Stromal cell of bone marrow (primary cell): ENCODE measurements at places on chromosomes 6 and 20.
A peak's percentile ranks its signal among the peaks of the same experiment; 100 is the strongest.

GRCh38 chr6:98832284-98833056, 1.9 kb upstream of the POU3F2 start:
- peak; percentile 72 for DNase-seq

DNA sequence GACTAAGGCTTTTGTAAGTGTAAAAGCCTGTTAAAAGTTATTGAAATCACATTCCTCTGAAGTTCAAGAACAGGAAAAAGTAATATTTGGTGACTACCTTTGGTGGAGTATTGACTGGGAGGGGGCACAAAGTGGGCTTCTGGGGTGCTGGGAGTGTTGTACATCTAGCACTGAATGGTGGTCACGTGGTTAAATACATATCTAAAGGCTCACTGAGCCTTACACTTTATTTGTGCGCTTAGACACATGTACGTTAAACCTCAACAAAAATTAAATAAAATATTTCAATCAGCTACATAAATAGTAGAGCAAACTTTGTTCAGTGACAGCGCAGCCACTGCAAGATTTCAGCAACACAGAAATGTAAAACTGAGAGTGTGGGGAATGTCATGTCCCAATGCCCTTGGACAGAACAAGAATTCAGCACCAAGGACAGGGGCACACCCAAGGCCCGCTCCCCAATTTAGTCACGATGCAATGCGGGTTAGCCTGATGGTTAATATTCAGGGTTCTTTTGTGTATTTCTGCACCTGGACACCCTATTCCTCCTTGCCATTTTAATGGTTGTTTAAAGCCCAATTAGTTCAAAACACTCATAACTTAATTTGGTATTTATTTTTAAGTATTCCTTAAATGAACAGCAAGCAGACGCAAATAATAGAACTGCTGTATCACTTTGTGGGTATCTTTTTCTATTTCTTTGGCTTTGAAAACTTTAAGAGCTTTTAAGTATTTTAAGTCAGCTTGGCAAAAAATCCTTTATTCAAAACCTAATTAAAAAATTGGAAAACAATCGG, 37.4 kb downstream of the ANGPT4 start:
- DNase-seq, result no peak

DNA sequence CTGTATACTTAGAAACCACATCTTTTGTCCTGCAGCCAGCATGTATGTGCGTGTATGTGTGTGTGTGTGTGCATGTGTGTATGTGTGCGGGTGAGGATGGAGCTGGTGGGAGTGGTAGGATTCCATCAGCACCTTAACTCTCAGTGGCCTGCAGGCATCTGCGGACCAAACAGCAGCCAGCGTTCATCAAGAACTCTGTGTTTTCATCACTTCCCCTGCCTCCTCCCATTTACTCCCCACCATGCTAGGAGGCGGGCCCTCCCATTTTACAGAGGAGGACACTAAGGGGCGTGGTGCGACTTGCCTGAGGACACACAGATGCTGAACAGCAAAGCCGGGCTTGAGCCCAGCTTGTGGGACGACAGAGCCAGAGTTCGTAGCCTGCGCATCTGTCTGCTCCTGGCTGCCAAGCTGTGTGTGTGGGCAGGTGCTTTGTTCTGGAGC, 8.9 kb downstream of the VSTM2L start:
- DNase-seq, result no peak

DNA sequence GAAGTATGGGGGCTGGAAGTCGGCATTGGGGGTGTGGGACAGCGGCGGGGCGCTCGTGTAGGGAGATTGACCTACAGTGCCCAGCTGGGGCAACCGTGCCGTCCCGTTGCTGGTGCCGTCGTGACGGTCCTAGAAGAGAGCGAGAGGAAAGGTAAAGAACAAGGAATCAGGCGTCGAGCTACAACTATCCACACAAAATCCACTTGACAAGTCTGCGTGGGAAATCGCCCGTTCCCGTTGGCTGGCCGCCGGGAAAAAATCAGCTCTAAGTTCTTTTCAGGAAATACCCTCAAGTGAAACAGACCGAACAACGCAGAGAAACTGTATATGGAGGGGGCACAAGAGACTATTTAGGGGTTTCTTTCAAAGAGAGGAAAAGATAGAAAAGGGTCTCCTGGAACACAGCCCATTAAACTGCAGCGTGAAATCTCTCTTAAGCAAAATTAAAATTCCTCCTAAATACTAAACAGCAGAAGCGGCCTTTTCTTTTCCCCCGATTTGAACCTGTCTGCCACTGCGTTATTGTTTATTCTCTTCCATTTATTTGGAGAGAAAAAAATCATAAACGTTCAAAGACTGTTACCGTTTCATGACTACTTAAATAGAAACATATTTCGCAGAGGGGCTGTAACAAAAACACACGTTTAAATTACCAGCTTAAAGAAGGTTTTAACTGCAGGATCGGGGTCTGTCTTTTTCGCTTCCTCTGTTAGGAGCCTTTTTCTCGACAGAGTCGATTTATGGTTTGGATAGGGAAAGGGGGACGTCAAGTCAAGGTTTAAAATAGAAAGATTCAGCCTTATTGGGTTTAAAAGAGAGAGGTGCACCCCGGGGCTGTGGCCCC, 4.4 kb downstream of the TFAP2A start:
- DNase-seq, result no peak

DNA sequence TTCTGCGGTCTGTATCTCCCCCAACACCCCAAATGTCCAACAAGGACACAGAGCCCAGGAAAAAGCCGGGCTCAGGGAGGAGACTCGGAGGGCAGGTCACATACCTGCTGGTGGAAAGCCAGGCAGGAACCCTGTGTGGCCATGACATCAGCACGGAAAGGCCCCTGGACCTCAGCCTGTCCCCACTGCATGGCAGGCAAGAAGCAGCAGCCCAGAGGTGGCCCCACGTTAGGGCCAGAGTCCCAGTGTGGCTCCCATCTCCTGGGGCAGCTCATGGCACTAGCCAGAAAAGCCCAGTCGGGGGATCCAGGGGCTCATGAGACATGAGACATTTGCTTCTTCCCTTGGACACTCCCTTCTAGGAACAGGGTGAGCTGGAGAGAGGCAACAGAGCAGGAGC, 258.7 kb downstream of the DLL1 start:
- no peak for DNase-seq

- no peak for DNase-seq
These were observed 36.4 kb upstream of the KAT14 start for GRCh38 chr20:18101125-18101810.

DNA sequence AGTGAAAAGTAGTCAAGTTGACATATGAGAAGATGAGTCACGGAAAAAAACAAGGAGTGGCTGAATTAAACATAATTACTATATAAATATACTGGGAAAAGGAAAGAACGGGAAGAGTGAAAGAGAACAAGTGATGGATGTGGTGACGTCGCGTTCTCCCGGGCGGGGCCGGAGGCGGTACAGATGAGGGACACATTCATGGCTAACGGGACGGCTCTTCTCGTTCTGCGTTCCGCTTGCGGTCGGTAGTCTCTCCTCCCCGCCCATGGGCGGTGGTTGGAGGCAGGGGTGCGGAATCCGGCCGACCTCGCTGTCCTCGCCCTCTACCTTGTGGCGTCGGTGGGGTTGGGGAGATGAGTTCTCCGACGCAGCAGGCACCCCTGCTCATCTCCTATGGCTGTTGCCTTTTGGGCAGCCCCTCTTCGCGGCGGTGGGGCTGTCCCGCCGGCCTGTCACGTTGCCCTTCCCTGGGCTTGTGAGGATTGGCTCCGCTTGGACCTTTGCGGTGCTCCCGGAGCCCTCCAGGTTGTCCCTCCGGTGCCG, 22.5 kb downstream of the HLA-G start:
- DNase-seq, result peak; percentile 11

- DNase-seq, result no peak
These were observed 50.8 kb upstream of the SLC22A1 start for GRCh38 chr6:160070831-160071230.

DNA sequence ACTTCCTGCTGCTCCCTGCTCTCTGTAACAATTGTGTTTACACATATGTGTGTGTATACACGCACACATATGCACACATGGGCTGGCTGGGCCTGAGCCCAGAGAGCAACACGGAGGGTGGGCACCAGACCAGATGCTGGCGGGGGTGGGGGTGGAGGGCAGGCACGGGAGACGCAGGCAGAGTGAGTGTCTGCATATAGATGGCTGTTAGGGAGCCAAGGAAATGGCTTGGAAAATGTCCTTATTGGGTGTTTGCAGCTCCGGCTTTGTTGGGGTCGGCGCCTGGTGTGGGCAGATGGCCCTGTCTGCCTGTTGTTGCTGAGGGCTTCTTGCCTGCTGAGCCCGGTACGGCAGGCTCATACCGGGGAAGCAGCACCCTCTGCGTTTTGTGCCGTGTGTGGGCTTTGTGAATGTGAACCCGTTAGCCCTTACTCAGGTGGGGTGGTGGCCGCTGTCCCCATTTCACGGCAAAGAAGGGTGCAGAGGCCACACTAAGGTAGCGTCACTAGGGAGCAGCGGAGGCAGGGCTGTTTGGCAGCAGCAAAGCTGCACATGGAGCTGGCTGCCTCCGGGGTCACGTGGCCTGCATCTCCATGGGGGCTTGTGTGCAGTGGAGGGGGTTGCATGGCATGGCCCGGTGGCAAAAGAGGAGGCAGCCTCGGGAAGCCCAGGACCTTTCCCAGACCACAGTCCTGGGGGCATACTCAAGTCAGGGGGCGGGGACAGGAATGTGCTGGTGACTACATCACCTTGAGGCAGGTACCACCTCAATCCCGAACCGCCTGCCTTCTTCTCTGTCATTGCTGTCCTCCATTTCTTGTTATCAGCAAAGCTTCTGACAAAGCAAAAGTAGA, 47.4 kb upstream of the SRF start:
- DNase-seq, result no peak

GRCh38 chr6:110102411-110102810, 77.1 kb downstream of the WASF1 start:
- DNase-seq, result no peak

DNA sequence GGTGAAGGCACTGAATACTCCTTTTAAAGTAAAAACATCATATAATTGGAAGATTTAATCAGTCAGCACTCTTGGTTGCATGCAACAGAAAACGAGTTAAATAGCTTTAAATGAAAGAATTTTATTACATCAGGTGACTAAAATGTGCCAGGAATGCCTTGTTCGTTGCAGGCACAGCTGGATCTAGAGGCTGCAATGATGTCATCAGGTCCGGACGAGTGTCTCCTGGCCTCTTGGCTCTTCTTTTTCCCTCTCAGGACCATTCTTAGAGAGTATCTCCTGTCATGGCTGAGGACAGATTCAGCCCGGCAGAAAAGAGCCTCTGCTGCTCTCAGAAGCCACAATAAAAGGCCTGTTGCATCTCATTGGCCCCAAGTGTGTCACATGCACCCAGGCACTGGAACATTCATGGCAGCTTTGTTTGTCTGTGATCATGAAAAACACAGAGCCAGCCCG, 510.7 kb upstream of the SULF2 start:
- no peak for DNase-seq

GRCh38 chr20:47136782-47137181, 219.7 kb downstream of the ZMYND8 start:
- DNase-seq, result no peak

GRCh38 chr20:50376888-50377459, 133.2 kb upstream of the PTPN1 start:
- no peak for DNase-seq

DNA sequence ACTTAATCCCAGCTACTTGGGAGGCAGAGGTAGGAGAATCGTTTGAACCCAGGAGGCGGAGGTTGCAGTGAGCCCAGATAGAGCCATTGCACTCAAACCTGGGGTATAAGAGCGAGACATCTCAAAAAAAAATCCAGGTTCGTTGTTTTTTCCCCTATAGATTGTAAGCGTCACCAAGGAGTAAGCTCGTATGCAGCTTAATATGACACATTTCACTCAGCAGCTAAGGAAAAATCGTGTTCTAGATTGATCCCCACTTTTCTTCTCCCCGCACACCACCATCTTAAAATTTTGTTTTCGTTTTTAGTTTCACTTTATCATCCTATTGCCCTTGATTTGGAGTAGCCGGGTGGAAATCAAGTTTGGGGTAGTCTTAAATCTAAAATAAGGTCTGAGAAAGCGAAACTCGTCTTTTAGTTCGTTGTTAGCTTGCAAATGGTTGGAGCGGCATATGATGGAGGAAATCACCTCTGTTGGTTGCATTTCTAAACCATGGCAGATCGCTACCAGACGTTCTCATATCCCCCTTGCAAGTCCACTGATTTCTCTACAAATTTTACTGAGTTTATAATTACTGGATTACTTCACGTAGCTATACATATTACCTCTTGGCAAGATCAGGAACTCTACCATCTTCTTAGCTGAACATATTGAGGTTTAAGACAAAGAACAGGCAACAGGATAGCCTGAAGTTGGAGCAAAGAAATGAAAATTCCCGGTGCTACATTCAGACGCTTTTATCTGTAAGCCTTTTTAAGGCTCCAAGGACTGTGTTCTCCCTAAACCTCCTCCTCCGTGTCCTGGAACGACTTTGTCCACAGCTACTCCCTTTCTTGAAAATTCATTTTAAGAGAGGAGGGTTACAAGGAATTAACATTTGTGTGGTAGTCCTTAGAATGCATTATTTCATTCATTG, 91.1 kb upstream of the BTN3A2 start:
- DNase-seq, result no peak

GRCh38 chr6:137389150-137389704, 105.0 kb downstream of the OLIG3 start:
- DNase-seq, result no peak

DNA sequence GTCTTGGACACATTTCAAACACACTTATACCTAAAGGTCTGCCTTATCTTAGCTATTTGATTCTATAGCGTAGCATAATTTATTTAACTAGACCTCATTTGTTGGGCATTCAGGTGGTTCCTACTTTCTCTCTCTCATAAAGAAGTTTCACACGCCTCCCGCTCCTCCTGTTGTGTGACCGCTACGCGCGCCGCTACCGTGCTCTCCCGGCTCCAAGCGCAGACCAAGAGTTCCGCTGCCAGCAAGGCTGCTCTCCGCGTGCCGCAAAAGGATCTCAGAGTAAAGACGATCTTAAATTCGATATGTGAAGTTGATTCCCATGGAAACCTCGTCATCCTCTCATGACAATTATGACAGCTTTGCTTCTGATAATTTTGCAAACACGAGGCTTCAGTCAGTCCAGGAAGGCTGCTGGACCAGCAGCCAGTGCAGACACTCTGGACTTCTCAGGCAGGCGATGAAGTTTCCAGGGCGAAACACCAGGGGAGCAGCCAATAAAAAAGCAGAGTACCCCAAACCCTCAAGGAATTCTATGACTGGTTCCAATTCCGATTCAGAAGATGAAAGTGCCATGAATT, 20.4 kb downstream of the PRSS16 start:
- DNase-seq, result no peak

- DNase-seq, result no peak
These were observed 113.0 kb downstream of the CHD6 start for GRCh38 chr20:41505184-41505583.

GRCh38 chr6:53686355-53686940, 20.9 kb upstream of the KLHL31 start:
- DNase-seq, result no peak

- DNase-seq, result peak; percentile 25
These were observed 28.8 kb downstream of the RWDD2A start for GRCh38 chr6:83221889-83222479.

DNA sequence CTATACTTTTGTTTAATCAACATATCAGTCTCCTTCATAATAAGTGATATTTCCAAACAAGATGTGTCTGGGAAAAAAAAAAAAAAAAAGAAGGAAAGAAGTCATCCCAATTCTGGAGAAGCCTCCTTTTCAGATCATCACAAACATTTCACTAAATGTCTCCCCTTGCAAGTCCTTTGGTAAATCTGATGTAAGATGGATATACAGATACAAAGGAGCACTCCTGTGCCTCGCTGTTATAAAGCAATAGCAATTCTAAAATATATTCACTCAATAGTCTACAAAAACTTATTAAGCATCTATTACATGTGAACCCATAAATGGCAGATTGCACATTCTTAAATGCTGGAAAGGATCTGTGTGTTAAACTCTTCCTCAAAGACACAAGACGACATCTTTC, 17.4 kb downstream of the STAU1 start:
- no peak for DNase-seq
